Stimulated activated CD8-positive, alpha-beta memory T cell treated with anti-CD3 and anti-CD28 coated beads, Interleukin-7, amount 100 ng/mL, for 24 hours (primary cell): ENCODE measurements at places on chromosomes 2 and 18.

- DNase-seq = no peak
Measured at GRCh38 chr18:6652098-6652497, 77.4 kb upstream of the ARHGAP28 start.

GRCh38 chr2:160478660-160479059 lies 14.9 kb downstream of the RBMS1 start:
- DNase-seq = no peak

- DNase-seq = no peak
Measured at GRCh38 chr2:88114889-88115288, 13.0 kb downstream of the FABP1 start.

- no peak for DNase-seq
Measured at GRCh38 chr2:72261076-72261475, 113.4 kb upstream of the CYP26B1 start.

GRCh38 chr2:140376686-140377085 lies 1596.5 kb upstream of the NXPH2 start:
- DNase-seq = no peak

GRCh38 chr2:75787532-75788132 lies 76.9 kb upstream of the GCFC2 start:
- DNase-seq = no peak

GRCh38 chr2:229043681-229044080 lies 227.4 kb downstream of the PID1 start:
- no peak for DNase-seq

DNA sequence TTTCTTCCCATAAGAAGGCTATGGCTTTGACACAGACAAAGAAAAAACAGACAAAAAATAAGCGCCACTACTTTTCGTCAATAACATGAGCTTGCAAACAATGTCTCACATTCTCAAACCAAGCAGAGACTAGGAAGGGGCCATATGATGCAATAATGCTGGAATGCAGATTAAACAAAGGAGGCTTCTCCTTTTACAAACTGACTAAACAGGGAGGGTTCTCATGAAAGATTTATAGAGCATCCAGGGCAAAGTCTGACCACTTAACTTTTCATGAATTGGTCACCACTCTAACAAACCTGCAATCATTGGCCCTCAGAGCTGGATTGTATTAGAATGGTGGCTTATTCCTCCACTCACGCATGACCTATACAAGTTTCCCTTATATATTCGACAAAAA lies 663.3 kb upstream of the CHAC2 start:
- no peak for DNase-seq

DNA sequence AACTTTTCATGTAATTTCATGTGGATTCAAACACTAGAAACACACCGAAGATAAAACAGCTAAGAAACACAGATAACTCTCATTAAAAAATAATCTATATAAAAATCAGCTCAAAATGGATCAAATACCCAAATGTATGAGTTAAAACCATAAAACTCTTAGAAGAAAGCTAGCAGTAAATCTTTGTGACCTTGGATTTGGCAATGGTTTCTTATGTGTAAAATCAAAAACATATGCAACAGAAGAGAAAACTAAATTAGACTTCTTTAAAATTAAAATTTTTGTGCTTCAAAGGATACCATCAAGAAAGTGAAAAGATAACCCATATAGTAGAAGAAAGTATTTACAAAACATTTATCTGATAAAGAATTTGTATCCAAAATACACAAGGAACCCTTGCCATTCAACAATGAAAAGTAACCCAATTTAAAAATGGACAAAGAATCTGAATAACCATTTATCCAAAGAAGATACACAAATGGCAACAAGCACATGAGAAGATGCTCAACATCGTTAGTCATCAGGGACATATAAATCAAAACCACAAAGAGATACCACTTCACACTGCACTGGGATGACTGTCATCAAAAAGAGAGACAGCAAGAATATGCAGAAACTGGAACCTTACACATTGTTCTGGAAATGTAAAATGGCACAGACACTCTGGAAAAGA lies 27.5 kb downstream of the GAREM1 start:
- DNase-seq = no peak

GRCh38 chr2:115483666-115484065 lies 1041.2 kb downstream of the DPP10 start:
- DNase-seq = no peak

GRCh38 chr18:26794230-26795101 lies 71.0 kb downstream of the AQP4 start:
- no peak for DNase-seq
